ENCODE measurements at places on chromosomes 3 and 15.
A peak's percentile ranks its signal among the peaks of the same experiment; 100 is the strongest.

DNA sequence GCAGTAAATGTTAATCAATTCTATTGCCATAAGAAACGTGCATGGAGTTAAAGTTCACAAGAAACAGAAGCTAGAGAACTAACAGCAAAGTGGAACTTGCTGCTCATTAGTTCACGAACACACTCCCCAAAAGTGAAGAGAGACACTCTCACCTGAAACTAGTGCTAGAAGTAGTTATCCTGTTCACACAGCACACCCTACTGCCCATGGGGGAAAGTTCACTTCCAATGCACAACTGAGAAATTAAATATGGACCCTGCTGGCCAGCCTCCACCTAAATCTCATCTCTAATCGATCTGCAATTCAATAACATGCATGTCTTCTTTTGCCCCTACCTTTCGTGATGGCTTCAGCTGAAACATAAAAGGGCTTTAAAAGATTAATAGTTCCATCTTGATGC lies 39.4 kb upstream of the FRMD4B start:
- DNase-seq = no peak

DNA sequence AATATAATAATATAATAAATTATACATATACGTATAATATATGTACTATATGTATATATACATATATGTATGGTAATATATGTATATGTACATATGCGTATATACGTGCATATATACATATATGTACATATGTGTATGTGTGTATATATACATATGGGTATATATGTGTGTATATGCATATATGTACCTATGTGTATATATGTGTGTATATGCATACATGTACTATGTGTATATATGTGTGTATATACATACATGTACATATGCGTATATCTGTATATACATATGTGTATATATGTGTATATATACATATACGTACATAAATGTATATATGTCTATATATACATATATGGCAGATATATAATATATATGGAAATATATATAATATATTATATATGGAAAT lies 74.8 kb upstream of the ST3GAL6 start:
- DNase-seq = no peak

- DNase-seq = no peak
Observed at GRCh38 chr15:79466488-79466887, 34.4 kb downstream of the MINAR1 start.

GRCh38 chr3:10771486-10772270 lies 44.4 kb upstream of the SLC6A11 start:
- DNase-seq = no peak

- DNase-seq = no peak
Observed at GRCh38 chr3:55000953-55001352, 73.1 kb upstream of the LRTM1 start.

DNA sequence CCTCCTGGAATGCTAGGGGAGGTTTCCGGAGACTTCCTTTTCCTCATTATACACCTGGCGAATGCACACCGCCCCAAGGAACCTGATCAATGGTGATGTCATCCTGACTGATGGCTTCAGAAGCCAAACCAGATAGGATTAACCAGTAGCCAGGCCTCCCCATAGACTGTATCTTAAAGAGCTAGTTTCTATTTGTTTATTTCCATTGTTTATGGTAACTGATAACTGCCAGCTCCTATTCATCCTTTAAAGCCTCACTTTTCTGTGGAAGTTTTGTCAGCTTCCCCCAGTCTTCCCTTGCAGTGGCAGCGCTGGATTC lies at the start of gene MKRN2OS:
TSS of gene MKRN2OS (minus strand) at position 27 of the 319 bp plus-strand sequence. CDS start 35 bp downstream, outside the sequence.
- no peak for DNase-seq

DNA sequence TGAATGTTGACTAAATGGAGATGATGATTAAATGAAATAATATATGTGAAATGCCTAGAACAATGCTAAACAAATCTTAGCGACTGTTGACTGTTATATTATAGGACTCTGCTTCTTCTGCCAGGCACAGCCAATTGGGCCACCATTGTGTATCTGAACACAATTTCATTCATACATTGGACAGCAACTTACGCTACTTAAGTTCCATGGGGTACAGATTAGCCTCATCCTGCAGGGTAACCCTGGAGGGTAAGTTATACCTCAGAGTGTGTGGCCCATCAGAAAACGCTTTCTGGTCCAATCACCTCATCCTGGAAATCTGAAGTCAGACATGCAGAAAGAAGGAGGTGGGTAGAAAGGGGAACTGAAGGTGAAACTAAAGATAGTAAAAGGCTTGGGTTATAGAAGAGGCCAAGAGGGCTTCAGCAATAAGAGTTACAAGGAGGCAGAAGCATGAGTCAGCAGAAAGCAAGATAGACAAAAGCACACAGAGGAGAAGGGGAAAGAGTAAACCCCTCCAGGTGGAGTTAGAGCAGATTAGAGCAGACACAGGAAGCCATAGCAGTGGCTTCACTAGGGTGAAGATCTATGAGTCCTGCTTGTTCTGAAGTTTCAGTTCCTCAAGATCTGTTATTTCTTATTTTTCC lies 119.3 kb upstream of the SLC24A5 start:
- DNase-seq = no peak

DNA sequence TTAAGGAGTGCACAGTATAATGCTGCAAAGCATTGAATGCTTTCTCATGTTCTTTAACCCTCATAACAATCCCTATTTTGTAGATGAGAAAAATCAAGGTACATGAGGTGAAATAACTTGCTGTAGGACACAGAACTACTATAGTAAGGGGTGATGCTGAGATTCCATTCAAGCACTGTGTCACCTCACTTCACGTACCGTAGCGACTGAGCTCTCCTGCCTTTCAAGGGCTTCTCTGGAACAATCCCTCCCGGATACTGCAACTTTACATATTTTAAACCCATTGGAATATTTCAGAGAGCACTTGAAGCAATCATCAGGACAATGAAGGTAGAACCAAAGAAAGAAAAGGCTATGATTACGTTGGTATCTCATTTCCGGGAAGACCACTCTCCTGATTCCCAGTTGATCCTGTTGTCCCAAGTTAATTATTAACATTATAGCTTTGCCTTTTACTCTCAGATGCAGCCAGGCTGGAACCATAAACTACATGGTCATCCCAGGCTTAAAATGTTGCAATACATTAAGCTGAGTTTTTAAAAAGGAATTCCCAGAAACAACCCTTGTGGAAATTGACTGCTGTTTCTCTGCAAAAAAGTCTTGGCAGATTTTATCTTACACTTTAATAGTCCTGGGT lies 252.2 kb upstream of the IGF1R start:
- DNase-seq = no peak

DNA sequence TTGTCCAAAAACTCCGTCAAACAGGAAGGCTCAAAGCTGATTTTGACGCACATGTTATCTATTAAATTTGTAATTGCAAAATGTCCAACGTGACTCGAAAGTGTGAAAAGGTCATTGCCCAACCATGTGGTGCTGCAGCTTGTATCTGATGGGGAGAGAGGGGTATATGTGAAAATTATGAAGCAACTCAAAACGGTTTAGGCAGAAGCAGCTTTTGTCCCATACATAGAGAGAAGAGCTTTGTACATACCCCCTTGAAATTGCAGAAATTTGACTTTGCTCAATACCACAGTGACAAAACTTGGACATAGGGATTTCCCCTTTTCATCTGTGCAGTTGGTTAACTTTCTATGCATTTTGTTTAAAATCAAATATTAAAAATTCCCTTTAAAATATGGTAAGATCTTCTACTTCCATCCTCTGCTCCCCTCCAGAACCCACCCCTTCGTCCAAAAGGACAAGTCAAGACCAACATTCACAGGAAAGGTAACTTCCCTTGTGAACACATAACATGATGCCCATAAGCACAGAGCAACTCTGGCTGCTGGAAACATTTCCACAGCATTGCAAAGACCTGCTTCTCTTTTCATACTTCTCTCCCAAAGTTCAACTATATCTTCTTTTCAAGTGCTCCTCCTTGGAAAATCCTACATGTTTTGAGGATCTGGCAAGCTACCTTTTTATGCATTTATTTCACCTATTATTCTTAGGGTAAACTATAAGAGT lies 253.7 kb upstream of the THBS1 start:
- no peak for DNase-seq

DNA sequence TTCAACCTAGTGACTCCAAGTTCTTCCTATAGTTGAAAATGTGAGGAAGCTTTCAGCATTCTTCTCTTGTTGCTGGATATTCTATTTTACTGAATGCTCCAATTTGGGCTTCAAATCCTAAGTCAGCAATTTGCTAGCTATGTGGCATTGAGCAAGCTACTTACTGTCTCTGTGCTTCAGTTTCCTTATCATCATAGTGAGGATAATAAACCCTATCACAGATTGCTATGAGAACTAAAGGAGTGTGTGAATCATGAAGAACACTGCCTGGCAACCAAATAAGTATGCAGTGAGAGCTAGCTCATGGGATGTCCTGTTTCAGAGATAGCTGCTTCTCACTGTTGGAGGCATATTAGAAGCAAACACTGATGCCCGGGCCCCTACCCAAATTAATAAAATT lies 163.8 kb upstream of the CDIN1 start:
- no peak for DNase-seq

DNA sequence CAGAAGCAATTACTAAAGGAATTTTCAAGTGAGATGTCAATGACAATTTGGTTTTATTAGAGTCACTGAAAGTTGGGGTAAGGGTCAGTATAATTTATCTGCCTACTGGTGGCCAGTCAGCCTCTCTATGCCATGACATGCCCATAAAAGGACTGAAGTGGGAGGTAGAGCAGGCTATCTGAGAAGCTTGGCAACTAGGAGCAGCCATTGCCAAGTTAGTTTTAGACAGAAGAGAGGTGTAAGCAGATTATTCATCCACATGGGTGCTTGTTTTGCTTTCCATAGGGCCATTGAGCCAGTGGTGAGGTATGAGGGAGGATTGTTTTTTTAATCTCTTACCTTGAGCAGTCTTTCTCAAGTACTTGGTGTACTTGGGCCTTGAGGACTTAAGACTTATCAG lies 8.1 kb upstream of the RBP1 start:
- DNase-seq = no peak

GRCh38 chr15:29917600-29918597 lies 95.6 kb upstream of the TJP1 start:
- no peak for DNase-seq

DNA sequence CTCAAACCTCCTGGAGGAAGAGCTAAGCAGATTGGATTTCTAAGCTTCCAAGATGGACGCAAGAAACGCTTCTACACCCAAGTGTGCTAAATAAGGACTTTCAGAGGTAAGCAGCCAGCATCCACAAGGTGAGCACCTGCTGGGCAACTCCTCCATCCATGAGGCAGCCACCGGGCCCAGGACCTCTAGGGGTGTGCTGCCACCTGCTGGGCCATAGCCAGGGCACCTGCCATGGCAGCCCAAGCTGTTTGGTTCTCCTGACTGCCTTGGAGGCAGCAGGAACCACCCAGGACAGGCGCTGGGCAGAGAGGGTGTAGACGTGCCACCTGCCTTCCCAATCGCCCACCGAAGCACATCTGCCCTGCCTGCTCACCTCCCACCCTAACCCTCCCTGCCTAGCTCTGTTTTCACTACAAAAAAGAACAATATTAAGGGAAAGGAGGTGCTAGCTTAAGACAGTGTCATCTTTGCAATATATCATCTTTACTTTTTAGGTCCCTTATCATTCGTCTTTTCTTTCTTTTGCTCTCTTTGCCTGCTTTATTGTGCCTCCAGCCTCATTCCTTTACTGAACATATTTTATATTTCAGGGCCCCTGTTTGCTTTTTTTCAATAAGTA lies 12.9 kb downstream of the C15orf62 start:
- DNase-seq = peak; percentile 5

GRCh38 chr3:172551874-172552273 lies 28.6 kb upstream of the TNFSF10 start:
- DNase-seq = no peak

DNA sequence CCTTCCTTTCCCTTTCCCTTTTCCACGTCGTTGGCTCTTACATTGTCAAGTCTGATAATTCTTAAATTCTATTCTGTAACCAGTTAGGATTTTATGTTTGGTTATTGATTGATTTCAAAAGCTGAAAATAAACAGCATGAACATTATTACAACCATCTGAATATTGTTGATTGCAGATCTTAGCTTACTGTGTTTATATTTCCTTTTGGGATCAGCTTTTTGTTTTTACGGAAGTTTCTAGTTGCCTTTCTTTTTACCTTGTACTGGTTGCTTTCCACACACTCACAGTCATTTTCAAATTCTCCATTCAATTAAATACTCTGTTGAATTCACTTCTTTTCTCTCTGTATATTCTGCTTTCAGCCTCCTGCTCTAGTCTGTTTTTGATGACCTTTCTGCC lies 16.6 kb downstream of the ZNF35 start:
- DNase-seq = no peak

GRCh38 chr3:141729240-141729639 lies 8.9 kb upstream of the RNF7 start:
- no peak for DNase-seq

DNA sequence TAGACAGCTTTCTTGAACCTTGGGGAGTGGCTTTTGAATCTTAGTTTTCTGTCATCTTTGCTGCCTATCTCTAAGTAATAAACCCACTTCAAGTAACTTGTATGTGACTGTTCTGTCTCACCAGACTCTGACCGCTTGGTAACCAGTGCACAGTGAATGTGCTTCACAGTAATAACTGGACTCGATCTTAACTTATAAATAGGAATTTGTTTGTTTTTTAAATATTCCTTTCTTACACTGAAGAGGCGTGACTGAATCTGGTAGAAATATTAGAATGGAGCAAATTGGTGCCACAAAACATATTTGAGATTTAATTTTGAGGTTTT lies 318.0 kb downstream of the GBE1 start:
- no peak for DNase-seq

DNA sequence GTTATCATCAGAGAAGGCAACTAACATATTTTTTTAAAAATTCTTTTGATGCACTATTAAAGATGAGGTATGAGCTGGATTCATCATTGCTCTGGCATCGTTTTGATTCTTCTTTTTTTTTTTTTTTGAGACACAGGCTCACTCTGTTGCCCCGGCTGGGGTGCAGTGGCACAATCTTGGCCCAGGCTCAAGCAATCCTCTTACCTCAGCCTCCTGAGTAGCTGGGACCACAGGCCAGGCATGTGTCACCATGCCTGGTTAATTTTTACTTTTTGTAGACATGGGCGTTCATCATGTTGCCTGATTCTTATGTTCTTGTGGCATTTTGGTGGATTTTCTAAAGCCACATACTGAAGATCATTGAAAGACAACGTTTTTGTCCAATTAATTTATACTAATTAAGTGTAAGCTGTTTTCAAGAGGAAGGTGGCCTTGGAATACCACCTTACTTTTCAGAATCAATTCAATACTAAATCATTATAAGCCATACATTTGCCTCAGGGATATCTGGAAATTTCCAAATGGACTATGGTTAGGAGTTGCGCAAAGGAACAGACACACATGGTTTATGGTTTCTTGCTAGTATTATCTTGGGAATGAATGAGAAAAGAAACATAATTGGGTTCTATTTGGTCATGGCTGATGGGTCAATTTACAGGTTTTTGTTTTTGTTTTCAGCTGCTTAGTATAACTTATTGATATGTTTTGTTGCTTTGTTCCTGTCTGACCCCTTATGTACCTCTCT lies 22.8 kb downstream of the SLC28A2 start:
- DNase-seq = no peak

All from NCI-H1694 (cell line).